Anterior cingulate cortex (tissue), 58 donors: ENCODE measurements at places on chromosomes 7 and 10.

GRCh38 chr7:155663937-155664336 lies 19.5 kb downstream of the RBM33 start:
- DNase-seq: no peak

GRCh38 chr7:83547526-83547925 lies 101.4 kb downstream of the SEMA3E start:
- DNase-seq: no peak

GRCh38 chr7:45592230-45592991 lies 18.2 kb downstream of the ADCY1 start:
- DNase-seq: no peak

DNA sequence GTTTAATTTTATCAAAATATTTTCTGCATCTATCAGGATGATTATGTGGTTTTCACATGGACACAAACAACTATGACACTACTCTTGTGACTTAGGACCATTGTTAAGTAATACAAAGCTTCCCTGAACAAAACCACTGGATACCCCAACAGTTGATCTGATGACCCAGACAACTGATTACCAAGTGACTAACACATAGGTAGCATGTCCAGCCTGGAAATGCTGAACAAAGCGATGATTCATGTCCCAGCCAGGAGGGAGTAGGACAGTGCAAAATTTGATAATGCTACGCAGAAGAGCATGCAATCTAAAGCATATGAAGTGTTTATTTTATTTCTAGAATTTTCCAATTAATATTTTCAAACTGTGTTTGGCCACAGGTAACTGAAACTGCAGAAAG lies 8.9 kb upstream of the PNLIP start:
- DNase-seq: no peak

GRCh38 chr7:150586785-150587152 lies 19.6 kb downstream of the GIMAP4 start:
- DNase-seq: no peak

DNA sequence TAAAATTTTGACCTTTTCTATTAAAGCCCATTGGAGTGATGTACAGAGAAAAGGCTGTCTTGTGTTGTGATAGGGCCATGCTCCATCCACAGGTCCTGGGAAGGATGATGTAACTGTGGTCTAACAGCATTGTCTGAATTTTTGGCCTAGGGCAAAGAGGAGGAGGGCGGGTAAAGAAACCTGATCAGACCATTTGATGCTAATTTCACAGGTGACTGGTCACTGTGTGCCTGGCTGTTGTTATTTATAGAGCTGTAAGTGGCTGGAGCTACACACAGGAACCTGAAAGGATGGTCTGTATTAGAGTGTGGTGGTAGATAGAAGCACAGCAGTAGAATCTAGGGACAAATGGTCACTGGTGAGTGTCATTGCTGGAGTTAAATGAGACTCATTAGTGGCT lies 182.1 kb downstream of the AUTS2 start:
- DNase-seq: no peak

GRCh38 chr10:17428351-17429097 lies 25.9 kb downstream of the ST8SIA6 start:
- no peak for DNase-seq

GRCh38 chr10:48801001-48801421 lies 116.3 kb downstream of the WDFY4 start:
- no peak for DNase-seq

DNA sequence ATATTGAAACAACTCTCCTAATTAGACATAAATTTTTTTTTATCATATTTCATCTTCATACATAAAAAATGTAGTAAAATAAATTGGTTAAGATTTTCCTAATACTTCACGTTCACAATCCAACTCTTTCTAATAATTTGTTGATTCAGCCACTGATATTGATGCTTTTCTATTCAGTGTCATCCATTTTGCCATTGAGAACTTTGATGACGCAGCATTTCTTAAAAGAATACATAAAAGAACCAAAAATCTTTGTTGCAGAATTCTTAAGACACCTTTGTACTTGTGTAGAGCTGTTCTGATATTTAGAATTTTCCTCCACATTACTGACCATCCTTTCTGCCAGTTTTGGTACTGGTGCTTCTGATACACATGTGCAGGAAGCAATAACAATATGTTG lies 52.6 kb downstream of the LOXL4 start:
- no peak for DNase-seq

DNA sequence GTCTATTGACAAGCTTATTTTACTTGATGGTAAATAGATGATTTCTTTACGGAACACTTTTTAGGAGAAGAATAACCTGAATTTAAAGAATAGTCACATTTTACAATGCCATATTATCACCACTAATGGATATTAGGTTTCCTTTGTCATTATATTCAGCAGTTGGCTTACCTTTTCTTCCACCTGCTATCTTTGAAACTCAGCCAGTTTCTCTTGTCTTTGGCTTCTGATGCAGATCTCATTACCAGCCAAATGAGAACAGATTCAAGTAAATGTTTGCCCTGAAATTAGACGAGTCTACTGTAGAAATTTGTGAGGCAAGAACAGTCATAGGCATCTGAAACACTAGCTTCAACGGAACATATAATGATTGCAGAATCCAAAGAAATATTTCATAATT lies 85.5 kb upstream of the OIT3 start:
- DNase-seq: no peak

GRCh38 chr7:597348-598178 lies 77.9 kb upstream of the PDGFA start:
- no peak for DNase-seq

- no peak for DNase-seq
Observed at GRCh38 chr10:61974601-61975390, 73.3 kb downstream of the ARID5B start.

GRCh38 chr7:157889480-157889879 lies 552.7 kb downstream of the DNAJB6 start:
- no peak for DNase-seq

DNA sequence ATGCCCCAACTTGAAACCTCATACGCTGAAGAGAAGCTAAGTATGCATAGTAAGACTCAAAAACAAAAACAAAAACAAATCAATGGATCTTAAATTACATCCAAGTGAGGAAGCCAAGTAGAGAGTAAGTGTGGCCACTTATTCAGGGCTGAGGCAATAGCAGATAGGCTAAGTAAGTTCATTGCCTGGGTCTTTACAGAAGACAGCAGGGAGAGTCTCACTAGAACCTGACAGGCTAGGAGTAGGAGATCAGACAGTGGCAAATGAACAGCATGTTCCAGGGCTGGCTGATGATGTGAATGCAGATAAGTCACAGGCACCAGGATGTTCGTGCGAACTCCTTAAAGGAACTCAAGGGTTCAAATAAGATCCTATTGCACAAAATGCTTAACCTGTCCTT lies 568.6 kb downstream of the KCNMA1 start:
- DNase-seq: no peak

GRCh38 chr10:100707261-100707848 lies 38.0 kb upstream of the PAX2 start:
- DNase-seq: no peak

- DNase-seq: no peak
Observed at GRCh38 chr7:115177103-115177502, 255.2 kb downstream of the MDFIC start.

GRCh38 chr10:80579849-80580637 lies 42.3 kb downstream of the SH2D4B start:
- no peak for DNase-seq

GRCh38 chr10:59376846-59377245 lies 14.5 kb upstream of the FAM13C start:
- DNase-seq: no peak

DNA sequence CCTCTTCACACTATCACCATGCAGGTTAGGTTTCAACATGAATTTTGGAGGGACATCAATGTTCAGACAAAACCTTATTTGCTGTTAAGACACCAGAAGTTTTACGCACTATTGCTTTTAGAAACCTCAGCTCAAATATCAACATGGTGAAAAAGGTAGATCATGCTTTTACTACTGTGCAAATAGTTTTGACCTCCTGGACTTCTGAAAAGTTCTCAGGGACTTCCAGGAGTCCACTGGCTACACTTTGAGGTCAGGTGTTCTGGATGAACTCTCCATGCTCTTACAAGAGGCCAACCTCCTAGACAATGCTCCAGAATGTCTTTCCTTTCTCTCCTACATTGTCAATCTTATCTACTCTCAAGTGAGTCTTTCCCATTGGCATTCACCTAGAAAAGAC lies 55.9 kb downstream of the SLC25A13 start:
- no peak for DNase-seq

GRCh38 chr10:88794731-88795130 lies 7.8 kb upstream of the LIPM start:
- no peak for DNase-seq

DNA sequence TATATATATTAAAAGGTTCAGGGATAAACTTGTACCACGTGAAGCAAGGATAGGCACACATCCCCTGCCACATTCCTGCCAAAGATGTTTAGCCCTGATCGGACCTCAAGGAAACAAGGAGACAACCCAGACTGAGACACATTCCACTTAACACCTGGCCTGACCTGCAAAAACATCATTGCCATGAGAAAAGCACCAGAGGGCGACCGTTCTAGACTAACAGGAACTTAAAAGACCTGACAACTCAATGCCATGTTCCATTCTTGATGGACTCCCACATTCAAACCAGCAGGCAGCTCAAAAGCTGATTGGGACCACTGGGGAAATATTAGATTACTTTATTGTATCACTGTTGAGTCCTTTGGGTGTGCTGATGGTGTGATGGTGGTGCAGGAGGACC lies 8.1 kb upstream of the PDGFA start:
- no peak for DNase-seq

GRCh38 chr7:15864626-15864991 lies 178.1 kb upstream of the MEOX2 start:
- DNase-seq: no peak

DNA sequence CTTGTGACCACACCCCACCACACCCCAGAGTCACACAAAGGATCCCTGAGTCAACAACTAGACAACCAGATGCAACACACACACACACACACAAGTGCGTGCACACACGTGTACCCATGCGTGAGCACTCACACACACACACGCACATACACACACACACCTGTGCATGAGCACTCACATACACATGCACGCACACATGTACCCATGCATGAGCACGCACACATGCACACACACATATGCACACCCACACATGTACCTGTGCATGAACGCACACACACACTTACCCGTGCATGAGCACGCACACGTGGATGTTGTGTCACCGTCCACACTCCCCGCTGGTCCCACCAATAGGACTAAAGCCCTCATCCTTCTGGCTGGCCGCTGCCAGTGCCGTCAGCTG lies 60.4 kb downstream of the HTR5A start:
- no peak for DNase-seq

GRCh38 chr7:120077777-120078176 lies 195.2 kb upstream of the KCND2 start:
- no peak for DNase-seq

GRCh38 chr7:30851651-30852307 lies 59.9 kb upstream of the AQP1 start:
- DNase-seq: no peak

- DNase-seq: no peak
Observed at GRCh38 chr10:28410420-28411135, 107.7 kb upstream of the MPP7 start.

DNA sequence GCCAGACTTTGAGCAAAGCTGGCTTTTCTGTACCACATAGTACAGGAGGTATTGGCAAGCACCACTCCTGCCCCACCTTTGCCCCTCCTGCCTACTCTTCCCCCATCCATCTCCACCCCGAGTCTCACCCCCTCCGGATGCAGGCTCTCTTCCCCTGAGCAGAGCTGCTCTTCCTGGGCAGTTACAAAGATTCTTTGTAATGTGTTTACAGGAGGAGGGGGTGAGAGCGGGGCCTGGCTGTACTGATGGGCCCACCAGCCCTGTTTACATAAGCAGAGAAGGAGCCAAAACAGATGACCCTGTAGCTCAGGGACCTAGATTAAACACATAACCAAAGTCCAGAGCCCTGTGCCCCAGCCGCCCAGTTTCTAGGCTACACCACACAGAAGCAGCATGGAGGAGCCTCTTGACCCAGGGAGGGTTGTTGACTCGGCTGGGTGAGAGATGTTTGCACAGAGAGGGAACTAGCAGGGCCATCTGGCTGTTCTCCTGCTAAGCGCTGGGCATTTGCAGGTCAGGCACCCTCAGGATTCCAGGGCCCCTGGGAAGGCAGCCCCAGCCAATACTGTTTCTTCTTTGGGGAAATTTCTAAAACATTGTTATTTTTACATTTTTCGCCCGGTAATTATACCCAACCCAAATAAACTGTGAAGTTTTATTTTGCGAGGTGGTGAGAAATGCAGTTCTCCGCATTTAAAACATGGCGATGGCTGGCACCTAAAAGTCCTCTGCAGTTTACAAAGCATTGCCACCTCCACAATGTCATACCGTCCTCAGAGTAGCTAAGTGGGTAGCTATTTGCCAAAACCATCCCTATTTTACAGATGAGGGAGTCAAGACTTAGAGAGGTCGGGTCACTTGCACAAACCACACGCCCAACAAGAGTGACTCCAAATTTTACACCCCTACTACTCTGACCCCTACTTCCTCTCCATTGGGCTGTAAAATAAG lies 11.4 kb upstream of the ZKSCAN1 start:
- DNase-seq: peak; percentile 54

DNA sequence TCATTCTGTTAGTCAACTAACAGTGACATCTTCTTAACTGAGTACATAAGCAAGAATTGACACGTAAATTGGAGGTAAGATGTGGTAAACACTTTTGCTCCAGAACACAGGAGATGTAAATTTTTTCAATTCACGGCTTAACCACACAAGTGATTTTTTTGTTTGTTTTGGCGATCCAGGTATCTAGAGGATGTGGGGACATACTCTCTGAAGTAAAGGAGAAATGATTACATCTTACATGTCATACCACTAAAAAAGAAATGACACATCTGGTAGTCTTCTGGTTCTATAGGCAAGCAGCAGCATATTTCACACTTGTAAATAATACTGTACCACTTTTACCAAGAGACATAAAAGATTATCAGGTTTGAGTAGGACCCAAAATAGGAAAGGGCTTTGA lies 200.3 kb upstream of the ZWINT start:
- DNase-seq: no peak

- DNase-seq: no peak
Observed at GRCh38 chr7:143434660-143435059, 8.6 kb upstream of the TAS2R60 start.

DNA sequence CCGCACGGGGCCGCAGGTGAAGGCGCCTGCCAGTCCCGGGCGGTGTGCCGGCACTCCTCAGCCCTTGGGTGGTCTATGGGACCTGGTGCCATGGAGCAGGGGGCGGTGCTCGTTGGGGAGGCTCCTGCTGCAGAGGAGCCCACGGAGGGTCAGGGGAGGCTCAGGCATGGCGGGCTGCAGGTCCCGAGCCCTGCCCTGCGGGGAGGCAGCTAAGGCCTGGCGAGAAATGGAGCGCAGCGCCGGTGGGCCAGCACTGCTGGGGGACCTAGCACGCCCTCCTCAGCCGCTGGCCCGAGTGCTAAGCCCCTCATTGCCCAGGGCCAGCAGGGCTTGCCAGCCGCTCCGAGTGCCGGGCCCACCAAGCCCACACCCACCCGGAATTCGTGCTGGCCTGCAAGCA lies 18.9 kb downstream of the AKR1E2 start:
- no peak for DNase-seq

- DNase-seq: no peak
Observed at GRCh38 chr7:64755865-64756264, 38.4 kb upstream of the ZNF138 start.

- no peak for DNase-seq
Observed at GRCh38 chr7:34762764-34763163, 104.7 kb downstream of the NPSR1 start.

GRCh38 chr10:84047258-84048010 lies 91.9 kb upstream of the GHITM start:
- no peak for DNase-seq

GRCh38 chr10:129653428-129653827 lies 186.4 kb downstream of the MGMT start:
- no peak for DNase-seq

GRCh38 chr7:23960361-23960760 lies 250.3 kb downstream of the STK31 start:
- DNase-seq: no peak
